ENCODE measurements at places on chromosomes 2 and 18.

DNA sequence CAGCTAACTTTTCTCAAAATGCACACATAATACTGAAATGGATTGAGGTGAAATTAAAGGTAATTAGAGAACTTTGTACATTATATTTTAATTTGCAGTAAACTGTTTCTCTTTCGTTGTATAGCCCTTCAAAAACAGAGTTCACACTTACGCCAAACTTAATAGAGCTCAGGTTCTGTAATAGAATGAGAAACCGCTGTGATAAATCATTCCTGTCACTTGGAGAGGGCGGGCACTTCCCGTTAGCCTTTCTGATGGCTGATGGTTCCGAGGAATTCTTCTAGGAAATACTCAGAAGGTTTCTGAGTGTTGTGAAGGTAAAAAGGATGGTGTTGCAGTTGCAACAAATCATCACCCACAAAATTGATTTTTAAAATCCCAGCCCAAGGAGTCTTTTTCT, 155.8 kb upstream of the ALKAL2 start:
- no peak for DNase-seq

DNA sequence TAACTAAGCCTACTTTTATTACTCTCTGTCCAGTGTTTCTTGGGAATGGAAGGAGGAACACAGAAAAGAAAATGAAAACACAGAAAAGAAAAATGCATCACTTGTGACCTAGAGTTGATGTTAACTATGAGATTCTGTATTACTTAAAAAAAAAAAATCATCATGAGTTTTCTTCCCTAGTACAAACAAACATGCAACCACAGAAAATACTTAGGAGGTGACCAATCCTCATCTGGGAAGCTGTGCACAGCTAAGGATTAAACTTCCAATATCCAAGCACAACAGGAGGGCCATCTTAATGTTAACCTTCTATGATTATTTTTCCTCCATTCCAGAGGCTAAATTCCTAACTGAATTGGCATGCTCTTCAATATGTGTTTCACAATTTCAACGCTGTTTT, 1140.4 kb downstream of the LRP1B start:
- no peak for DNase-seq

DNA sequence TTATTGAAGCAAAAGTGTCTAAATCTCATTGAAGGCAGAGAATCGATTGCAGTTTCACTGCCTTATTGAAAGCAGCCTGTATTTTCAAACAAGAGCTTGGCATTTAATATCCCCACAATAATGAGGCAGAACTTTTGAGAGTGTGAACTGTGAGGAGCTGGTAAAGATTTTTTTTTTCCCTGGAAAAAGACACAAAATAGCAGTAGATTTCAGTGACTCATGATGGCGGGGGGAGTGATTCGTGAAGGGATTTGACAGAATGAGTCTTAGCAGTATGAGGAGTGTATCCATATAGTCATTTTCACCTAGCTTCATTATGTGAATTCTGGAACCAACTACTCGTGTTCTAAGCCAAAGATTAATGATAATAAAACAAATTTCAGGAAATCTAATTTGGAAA, 242.9 kb downstream of the ARL6IP6 start:
- no peak for DNase-seq

GRCh38 chr2:125652280-125652679, 1003.7 kb upstream of the GYPC start:
- DNase-seq, result no peak

DNA sequence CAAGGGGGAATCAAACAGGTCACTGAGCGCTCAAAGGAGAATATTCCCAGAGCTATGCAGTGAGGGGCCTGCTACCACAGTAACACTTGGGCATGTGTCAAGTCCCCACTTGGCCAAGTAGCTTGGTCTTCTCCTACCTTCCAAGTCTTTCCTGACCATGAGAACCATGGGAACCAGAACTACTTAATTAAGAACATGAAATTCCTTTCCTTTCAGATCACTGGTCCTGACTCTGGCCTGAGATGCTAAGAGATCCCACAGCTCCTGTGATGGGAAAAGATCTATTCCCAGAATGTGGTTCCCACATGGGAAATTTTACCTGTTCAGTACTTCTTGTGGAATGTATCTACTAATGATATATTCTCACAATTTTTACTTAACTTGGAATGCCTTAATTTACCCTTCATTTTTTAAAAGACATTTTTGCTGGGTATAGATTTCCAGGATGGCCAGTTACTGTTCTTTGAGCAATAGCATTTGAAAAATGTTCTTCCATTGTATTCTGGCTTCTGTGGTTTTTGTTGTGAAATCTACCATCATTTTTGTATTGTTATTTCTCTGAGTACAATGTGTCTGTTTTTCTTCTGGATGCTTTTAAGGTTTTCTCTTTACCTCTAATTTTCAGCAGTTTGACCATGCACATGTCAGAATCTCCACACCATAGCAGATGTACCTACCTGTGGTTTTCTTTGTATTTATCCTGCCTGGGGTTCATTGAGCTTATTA, 37.9 kb downstream of the KCNIP3 start:
- no peak for DNase-seq

GRCh38 chr2:216698895-216699294, 3.5 kb upstream of the IGFBP5 start:
- peak; percentile 10 for DNase-seq

- DNase-seq, result no peak
These were observed 26.7 kb downstream of the RAMP1 start for GRCh38 chr2:237885931-237886684.

DNA sequence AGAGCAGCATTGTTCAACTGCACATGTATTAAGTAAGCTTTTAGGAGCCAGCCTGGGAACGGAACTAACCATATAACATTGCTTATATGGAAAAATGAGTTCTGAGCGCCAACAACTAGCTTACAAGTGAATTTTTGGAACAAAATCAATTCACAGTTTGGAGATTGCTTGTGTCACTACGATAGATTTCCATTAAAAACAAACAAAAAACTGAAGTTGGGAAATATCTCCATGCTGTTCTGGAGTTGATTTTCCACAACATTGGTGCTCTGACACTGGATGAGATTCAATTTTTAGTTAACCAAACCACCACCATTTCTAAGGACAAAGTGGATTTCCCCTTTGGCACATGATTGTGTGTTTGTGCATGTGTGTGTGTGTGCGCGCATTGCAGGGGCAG, 56.9 kb upstream of the ZNF397 start:
- DNase-seq, result no peak

- DNase-seq, result no peak
These were observed 97.2 kb downstream of the AGPS start for GRCh38 chr2:177489719-177490301.

GRCh38 chr18:5250603-5251002, 44.9 kb downstream of the ZBTB14 start:
- DNase-seq, result no peak

GRCh38 chr18:8988260-8988871, 114.1 kb upstream of the NDUFV2 start:
- peak; percentile 57 for DNase-seq

DNA sequence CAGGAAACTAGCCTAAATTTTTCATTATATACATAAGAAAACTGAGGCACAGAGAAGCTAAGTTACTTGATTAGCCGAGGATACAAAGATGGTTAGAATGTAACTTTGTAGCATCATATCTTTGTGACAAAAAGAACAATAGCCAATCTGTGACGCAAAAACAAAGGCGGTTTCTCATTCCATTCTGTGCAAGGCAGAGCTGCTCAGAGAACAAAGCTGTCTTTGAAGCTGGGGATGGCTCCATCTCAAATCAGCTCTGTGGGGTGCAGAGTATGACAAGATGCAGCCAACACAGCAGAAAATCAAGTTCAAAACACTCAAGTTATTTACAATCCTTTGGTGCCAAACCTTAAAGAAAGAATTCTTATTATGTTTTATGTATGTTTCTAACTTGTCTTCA, 81.9 kb upstream of the VWC2L start:
- DNase-seq, result no peak

DNA sequence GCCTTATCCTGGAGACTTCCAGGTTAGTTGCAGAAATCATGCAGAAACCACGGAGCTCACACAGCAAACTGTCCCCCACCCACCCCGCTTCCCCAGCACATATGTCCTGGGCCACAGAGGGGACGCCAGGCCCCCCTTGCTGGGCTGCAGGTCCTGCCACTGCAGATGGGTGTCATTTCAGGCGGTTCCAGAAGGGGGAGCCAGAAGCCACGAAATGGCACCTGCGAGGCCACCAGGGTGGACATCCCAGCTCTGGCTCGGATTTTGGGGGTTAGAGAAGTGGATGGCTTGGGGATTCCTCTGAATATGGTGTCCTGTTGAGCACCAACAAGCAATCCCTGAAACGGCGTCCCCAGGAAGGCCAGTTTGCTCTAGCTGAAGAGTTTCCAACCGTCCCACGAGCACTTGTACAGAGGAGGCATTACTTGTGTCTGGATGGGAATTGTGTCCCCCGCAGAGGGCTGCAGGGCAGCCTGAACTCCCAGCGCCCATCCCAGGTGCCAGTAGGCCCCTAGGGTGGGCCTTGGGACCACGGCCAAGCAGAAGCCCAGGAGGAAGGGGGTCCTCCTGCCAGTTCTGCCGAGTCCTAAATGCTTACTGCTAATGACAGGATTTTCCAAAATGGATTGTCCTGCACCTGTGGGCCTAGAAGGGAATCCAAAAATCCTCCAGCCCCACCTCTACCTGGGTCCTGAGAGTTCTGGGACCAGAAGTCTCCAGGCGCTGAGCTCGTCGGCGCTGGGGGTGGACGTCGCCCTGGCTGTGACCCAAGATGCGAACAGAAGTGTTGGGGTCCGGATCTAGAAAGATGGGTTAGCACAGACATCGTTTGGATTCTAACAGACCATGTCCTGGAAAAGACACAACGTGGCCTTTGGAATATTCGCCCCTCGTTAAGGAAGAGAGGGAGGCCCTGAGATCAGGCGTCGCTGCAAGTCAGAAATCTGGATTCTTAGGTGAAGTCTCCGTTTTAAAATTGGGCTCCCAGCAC, 14.6 kb upstream of the NFATC1 start:
- DNase-seq, result peak; percentile 72

GRCh38 chr18:657311-658000, at the start of gene TYMS:
Gene TYMS, plus strand, starts transcription at chr18:657653. Its CDS starts 90 bp downstream, at chr18:657743.
- DNase-seq, result no peak

GRCh38 chr2:71361631-71362030, 30.0 kb downstream of the ZNF638 start:
- no peak for DNase-seq

DNA sequence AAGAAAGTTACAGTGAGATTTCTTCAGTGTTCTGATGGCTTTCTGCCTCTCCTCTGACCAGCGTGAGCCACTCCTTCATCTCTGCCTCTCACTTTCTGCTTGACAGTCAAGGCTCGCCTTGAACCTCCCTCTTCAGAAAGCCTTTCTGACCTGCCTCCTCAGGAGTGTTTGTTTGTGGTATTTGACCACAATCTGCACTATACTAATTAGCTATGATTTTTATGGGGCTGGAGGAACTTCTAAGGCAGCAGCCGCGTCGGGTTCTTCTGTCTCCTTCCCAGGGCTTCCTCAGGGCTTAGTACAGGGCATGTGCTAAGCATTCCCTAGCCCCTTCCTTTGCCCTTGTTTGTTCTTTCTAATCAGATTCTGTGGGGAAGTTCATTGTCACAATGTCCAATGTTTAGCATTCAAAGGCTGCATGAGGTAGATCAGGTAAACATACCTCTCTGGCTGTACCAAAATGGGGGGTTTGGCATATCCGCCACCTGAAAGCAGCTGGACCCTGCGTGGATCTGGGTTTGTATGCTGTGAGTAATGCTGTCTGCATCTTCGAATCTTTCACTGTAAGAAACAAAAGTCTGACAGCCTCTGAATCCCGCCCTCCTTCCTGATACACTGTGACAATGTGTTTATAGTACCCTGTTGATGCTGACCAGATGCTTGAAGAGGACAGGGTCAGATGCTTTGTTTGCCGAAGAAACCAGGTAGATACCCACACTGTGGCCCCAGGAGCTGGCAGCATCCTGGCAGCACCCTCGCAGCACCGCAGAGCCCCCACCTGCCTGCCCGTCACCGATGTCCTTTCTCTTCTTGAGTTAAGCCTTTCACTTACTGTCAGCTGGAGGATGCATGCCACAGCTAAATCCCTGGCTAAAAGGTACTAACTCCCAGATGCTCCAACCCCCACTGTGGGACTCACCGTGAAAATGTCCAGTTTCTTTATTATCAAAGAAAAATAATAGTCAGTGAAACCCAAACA, 260.8 kb upstream of the HDAC4 start:
- DNase-seq, result no peak

- DNase-seq, result no peak
These were observed 199.6 kb upstream of the TCF4 start for GRCh38 chr18:55787536-55788073.

DNA sequence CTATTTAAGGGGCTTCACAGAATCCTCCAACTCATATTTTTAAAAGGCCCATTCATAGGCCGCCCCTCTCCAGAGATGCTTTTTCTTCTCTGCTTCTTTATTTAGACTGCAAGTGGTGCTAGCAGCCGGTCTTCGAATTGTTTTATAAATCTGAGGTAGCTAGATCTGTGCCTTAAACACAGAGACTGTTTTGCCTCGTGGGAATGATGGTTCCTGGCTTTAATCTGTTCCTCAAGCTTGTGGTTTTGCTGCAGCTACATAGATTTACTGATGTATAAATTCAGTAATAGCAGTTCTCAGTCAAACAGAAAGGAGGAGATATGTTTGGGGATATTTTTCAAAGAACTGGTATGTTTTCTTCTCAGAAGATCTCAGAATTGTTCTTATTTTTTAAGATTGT, 45.3 kb downstream of the TNFRSF11A start:
- DNase-seq, result no peak

GRCh38 chr2:28408764-28409599, 16.3 kb downstream of the FOSL2 start:
- peak; percentile 80 for DNase-seq

GRCh38 chr2:201971531-201972228, 62.0 kb upstream of the FZD7 start:
- DNase-seq, result no peak

- no peak for DNase-seq
These were observed 467.9 kb upstream of the SYT4 start for GRCh38 chr18:43744960-43745745.

DNA sequence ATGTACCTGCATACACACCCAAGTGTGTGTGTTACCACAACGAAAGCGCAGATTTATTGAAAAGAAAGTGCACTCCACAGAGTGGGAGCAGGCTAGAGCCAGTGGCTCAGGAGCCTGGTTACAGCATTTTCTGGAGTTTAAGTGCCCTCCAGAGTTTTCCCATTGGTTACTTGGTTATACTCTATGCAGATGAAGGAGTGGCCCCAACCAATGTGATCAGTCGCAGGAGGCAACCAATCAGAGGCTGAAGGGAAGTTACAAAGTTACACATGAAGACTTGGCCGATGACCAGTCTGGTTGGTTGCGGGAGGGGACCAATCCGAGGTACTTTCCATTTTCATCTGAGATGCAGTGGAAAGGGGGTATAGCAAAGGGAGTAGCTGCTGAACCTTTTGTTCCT, 13.5 kb upstream of the PRLH start:
- DNase-seq, result no peak

GRCh38 chr2:183019718-183020442, 18.4 kb downstream of the NCKAP1 start:
- DNase-seq, result no peak
